Spinal cord (tissue), 10 donors: ENCODE measurements at places on chromosomes 6 and 20. TPM values are rescaled to one million over a fixed set of nuclear protein-coding genes. Genes with fewer than 3 reads are reported as not detected.

- no peak for DNase-seq
These were observed 143.6 kb downstream of the BMP7 start for GRCh38 chr20:57122536-57123489.

DNA sequence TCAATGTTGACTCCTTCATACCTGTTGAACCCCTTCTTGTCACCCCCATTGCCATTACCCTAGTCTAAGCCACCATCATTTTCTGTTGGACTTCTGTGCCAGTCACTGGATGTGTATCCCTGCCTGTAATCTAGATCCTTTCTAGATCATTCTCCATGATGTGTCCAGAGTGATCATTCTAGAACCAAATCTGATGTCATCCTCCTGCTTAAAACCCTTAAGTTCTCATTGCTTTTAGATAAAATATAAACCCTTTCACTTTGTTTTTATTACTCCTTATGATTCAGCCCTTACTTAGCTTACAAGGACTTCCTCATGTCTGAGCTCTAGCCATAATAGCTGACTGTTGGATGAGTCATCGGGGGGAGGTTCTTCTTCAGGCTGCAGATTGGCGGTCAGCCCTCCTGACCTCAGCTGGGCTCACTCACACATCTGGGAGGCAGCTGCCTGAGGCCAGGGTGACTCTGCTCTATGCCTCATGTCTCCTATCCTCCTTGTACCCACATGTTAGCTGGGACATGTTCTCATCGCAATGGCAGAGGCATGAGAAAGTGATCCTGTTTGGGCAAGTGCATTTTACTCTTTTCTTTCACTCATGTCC is 287.6 kb downstream of the ESR1 start:
- no peak for DNase-seq

GRCh38 chr6:166752928-166753721 is 126.1 kb upstream of the RPS6KA2 start:
- DNase-seq: no peak

DNA sequence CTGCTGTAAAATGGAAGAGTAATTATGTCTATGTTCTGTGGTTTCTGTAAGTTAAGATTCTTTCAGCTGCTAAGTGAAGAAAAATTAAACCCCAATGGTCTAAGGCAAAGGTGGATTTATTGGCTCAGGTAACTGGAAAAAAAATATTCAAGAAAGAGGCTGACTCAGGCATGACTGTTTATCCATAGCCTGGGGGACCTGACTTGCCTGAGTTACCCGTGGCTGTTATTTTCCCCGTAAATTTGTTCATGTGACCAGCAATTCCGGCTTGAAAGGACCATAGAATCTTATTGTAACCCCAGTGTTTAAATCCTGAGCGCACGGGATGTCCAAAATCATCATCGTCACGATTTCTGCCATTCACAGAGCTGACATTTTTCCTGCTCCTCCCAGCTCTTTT is 32.3 kb upstream of the SULF2 start:
- no peak for DNase-seq

NKX2-2 gene
- polyA plus RNA-seq: 37.9 TPM

DPPA5 gene
- polyA plus RNA-seq: not detected

TMEM217 gene
- polyA plus RNA-seq: 1.6 TPM
